ENCODE measurements at places on chromosomes 6 and 20.

- no peak for DNase-seq
These were observed 199.8 kb upstream of the SASH1 start for GRCh38 chr6:148142821-148143220.

- no peak for DNase-seq
These were observed 149.3 kb downstream of the CFAP61 start for GRCh38 chr20:20201639-20202038.

DNA sequence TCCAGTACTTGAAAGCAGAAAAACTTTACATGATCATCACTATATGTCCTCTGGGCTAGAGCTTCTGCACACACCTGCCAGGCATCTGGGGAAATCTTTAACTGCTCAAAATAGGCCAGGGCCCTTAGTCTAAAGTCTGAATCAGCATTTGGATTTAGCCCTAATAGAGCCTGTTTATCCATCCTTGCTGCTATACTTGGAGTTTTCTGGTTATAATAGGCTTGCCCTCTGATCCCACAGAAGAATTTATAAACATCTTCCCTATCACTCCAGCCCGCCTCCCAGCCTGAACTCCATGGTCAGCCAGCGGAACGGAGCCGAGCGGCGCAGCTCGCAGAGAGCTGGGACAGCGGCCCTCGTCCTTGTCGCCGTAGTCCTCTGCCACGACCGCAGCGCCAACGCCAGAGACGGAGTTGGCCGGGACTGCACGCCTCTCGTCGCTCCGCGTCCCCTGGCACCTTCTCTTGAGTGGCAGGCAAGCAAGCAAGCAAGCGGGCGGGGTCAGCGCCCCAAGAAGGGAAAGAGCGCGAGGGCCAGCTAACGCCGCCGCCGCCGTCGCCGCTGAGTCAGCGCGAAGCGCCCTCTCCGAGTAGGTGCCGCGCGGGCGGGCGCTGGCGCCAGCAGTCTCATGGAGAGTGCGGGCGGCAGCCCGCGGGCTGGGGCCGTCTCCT, 25.4 kb upstream of the ASIP start:
- no peak for DNase-seq

DNA sequence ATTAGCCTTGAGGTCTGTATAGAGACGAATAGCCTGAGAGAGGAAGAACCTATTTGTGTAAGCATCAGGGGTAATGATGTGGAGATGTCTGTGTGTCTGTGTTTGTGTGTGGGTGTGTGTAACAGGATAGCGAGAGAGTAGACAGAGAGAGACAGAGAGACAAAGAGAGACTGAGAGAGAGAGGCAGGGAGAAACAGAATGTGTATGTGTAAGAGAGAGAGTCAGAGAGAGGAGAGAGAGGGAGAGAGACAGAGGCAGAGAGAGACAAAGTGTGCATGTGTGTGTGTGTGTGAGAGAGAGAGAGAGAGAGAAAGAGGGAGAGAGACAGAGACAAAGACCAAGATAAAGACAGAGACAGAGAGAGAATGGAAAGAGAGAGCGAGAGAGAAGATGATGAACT, 396.1 kb downstream of the PAX1 start:
- no peak for DNase-seq

- DNase-seq = no peak
These were observed 15.6 kb downstream of the RRBP1 start for GRCh38 chr20:17666481-17666880.

- no peak for DNase-seq
These were observed 8.9 kb downstream of the RING1 start for GRCh38 chr6:33217246-33217645.

DNA sequence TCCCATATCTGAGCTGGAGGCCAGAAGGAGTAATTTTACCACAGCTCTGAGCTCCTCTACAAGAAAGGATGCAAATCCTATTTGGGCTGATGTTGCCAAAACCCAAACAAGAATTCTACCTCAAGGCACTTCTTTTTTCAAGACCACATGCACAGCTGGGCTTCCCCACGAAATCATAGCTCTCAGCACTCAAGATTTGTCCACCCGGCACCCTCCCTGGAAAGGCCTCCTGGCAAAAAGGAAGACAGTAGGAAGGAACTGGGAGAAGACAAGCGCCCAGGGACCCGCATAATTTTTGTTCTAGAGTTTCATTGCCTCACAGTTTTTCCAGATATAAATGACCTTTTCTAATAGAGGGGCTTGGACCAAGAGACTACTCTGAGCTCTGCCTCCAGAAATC, 90.5 kb downstream of the BANF2 start:
- no peak for DNase-seq

- DNase-seq = no peak
These were observed 270.8 kb downstream of the BMP7 start for GRCh38 chr20:56995635-56996075.

DNA sequence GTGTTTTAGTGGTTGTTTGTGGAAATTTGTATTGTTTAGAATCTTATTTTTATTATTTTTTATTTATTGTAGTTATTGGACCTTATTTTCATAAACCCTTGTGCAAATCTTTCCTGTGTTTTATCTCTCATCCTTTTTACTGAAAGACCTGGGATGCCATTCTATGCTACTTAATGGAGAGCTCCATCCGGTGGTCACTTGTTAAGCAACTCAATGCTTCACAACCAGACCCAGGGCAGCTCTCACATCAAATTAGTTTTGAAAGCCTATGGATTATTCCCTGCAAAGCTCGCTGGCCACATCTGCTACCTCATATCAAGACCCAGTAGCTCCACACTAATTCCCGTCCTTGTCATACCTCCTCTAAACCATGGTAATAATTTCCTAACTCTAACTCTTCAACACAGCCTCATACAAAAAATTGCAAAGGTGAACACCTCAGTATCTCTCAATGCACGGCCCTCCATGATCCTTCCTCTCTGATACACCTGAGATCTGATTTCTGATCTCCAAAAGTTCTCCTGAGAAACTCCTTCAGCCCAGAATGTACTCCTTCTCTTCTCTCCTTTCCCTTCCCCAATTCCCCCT, 296.6 kb upstream of the MANEA start:
- DNase-seq = no peak

DNA sequence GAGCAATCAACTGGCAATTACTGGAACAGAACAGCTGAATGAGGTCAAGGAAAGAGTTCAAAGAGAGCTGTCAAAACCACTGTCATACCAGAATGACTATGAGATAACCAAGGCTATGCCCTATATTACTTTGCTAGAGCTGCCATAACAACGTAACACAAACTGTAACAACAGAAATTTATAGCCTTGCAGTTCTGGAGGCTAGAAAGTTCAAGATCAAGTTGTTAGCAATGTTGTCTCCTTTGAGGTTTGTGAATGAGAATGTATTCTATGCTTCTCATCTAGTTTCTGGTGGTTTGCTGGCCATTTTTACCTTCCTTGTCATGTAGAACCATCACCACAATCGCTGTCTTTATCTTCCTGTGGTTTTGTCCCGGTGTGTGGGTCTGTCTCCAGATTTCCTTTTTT, 1323.0 kb upstream of the GJE1 start:
- DNase-seq = no peak
